ENCODE measurements at places on chromosomes 3 and 15. TPM values are rescaled to one million over a fixed set of nuclear protein-coding genes. Genes with fewer than 3 reads are reported as not detected.

DNA sequence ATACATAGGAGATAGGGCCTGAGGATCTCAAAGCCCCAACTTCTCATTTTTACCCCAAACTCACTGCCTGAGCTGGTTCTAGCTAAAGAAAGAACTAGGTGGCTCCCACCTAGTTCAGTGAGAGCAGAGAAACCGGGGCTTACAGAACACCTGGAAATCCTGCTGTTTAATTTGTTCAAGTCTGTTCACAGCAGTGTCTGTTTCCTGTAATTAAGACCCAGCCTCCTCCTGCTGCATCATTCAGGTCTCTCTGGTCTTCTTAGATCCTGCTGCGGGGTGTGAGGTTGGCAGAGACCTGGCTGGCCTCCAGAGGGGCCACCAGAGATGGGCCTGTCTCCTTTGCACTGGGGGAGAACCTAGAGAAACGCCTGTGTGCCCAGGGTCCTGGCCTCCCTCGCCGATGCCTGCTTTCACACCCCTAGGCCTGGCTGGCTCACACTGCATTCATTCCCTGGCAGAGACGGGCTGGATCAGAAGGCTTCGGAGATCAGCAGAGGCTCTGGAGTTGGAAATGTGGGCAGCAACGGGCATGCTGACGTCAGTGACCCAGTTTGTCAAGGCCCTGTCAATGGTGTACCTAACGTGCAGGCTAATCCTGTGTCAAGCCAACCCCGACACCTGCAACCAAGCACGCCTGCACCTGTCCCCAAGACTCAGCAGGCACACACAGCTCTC lies 4.9 kb upstream of the CHRNA3 start:
- DNase-seq = no peak

The CHST2 gene
- 1.8 TPM for total RNA-seq

DNA sequence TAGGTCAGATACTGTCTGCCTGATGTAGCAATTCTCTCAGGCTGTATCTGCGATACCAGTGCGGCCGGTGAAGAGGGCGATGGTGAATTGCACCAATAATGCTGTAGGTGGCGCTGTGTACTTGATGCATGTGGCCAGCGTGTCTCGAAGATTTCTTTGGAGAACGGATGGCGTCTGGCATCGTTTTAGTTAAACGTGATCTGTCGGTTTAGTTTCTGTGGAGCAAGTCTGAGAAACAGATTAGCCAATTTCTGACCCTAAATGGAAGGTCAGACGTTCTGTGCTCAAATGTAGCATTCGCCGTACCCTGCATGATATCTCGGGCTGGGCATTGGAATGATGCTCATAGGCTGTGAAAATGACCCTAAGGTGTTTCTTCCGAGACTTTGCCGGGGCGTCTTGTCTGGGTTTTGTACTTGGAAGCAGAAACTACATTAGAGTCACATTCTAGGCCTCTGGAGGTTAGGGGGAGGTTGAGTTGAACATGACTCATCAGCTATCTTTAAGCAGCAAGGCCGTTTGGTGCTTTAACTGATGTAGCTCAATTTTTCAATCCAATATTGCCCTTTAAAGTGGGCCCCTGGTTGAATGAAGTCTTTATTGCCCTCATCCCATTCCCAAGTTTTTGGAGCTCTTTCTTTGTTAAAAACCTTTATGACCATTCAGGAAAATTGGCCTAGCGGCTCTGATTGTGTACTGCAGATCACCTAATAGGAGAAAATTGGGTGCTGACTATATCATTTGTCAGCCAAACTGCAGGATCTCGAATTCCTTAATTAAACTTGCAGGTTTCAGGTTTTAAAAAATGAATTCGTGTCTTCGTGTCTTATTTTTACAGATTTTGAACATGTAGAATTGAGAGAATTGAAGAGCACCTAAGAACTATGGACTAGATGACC lies 80.0 kb downstream of the SQOR start:
- DNase-seq = peak; percentile 49

DNA sequence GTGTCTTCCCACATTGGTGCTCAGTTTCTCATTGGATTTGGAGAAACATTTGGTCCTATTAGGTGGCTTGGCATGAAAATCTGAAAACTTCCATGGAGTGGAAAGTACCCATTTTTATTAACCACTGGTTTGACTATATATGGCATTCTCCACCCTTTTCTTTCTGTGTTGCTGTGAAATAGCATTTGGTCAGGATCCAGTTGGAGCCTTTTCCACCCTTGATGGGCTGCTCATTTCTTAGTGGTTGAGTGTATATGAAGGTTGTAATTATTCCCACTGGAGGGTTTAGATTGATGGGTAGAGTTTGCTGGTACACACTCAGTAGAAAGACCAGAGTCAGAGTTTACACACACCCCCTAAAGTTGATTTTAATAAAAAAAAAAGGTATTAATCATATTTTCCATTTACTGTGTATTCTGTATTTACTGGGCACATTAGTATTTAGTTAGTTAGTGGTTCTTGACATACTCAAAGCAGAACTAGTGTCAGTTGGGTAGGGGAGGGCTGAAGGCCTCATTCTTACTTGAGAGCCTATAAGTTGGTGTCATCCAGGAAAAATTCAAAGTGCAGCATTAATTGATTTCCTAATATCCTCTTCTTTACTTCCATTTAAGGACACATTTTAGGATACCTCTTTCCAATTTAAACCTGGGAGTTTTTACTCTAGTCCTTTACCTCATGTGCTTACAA lies 69.5 kb downstream of the FLNB start:
- DNase-seq = no peak

DNA sequence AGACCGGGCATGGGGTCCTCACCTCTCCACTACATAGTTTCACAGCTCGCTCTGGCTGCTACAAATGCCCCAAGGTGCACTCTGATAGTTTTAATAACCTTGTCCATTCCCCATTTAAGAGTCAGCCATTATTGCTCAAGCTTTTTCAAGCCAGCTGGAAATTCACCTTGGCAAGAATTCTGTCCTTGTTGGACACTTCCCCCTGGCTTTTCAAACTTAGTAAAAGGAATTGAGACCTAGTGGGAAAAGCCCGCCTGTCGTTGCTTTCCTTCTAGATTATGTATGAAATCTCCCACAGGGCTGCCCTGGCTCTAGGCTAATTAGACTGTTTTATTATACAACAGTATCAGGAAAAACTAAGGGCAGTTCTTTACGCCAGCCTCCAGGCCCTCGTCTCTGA lies 293.7 kb upstream of the GADL1 start:
- peak; percentile 15 for DNase-seq

- DNase-seq = no peak
These were observed 454.9 kb downstream of the IL5RA start for GRCh38 chr3:2655229-2655701.

- DNase-seq = no peak
These were observed 806.6 kb downstream of the SQOR start for GRCh38 chr15:46441294-46442062.

The GOLGA8H gene
- 0.16 TPM for total RNA-seq

The THSD4 gene
- 95.8 TPM for total RNA-seq

DNA sequence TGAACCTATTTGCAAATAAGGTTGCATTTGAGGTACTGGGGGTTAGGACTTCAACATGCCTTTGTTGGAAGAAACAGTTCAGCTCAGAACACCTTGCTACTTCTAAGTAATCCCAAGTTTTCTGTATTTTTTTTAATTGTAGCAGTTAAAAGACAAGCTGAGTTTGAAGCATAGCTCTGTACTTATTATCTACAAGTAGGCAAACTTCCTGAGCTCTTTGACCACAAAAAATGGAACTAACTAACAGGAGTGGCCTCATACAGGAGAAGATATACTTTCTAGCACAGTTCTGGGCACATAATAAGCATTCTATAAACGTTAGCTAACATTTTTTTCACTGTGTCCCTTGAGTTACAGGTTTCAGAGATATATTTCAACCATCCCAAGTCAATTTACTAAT lies 159.2 kb downstream of the CHST2 start:
- DNase-seq = no peak

The DPPA4 gene
- total RNA-seq = not detected

DNA sequence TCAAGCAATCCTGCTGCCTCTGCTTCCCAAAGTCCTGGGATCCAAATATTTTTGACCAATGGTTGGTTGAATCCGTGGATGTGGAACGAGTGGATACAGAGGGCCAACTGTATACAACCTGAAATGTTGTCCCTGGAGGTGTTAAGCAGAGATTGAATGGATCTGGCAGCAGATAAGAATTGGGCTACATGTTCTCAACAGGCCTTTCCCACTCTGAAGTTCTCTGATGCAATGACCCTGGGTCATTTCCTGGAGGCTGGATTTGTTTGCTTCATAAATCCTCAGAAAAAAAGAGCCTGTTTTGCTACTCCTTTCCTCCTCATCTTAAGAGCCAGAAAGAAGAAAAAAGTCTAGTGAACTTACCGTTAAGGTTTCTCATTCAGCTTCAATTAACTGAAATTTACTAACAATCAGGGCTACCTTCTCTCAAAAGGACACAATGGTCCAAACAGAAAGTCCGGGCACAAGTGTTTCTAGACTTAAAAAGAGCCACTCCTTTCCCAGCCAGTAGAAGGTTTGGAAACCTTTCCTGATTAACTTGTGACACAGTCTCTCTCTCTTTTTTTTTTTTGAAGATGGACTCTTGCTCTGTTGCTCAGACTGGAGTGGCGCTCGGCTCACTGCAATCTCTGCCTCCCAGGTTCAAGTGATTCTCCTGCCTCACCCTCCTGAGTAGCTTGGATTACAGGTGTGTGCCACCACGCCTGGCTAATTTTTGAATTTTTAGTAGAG lies 6.5 kb downstream of the ARHGEF3 start:
- no peak for DNase-seq

The LRRC2 gene
- total RNA-seq = 114 TPM
